Activated naive CD4-positive, alpha-beta T cell treated with anti-CD3 and anti-CD28 coated beads, Interleukin-2, amount 10 ng/mL, durations not matched to agents 5 hours and 36 hours (primary cell): ENCODE measurements at places on chromosomes 3 and 15. TPM values are rescaled to one million over a fixed set of nuclear protein-coding genes. Genes with fewer than 3 reads are reported as not detected.

The ACAD9 gene
- total RNA-seq: 49.9 TPM

The MESD gene
- total RNA-seq: 29.3 TPM

The GPR149 gene
- total RNA-seq: not detected

The CCDC54 gene
- not detected for total RNA-seq

The SPATA12 gene
- not detected for total RNA-seq

The CAND2 gene
- total RNA-seq: 0.33 TPM

The PHLDB2 gene
- 4.6 TPM for total RNA-seq

The HGD gene
- total RNA-seq: 0.67 TPM

The GRK7 gene
- not detected for total RNA-seq

The HES1 gene
- total RNA-seq: 5.7 TPM

The GOLIM4 gene
- 0.55 TPM for total RNA-seq

The CELF6 gene
- total RNA-seq: 0.63 TPM

The NME9 gene
- 0.30 TPM for total RNA-seq

The CCR3 gene
- not detected for total RNA-seq

The FAM81A gene
- 0.23 TPM for total RNA-seq

The SLC28A2 gene
- not detected for total RNA-seq

The KLHDC8B gene
- 2.3 TPM for total RNA-seq

The NAALADL2 gene
- total RNA-seq: not detected

The DNASE1L3 gene
- total RNA-seq: not detected

The ARHGEF26 gene
- 0.14 TPM for total RNA-seq

The KNG1 gene
- not detected for total RNA-seq

The EIF2B5 gene
- total RNA-seq: 51.4 TPM

The VEPH1 gene
- not detected for total RNA-seq

The CYP1A2 gene
- total RNA-seq: not detected

The SUCLG2 gene
- 52.1 TPM for total RNA-seq

The ITIH4 gene
- 16.5 TPM for total RNA-seq
